ENCODE measurements at places on chromosomes 7 and 10.

DNA sequence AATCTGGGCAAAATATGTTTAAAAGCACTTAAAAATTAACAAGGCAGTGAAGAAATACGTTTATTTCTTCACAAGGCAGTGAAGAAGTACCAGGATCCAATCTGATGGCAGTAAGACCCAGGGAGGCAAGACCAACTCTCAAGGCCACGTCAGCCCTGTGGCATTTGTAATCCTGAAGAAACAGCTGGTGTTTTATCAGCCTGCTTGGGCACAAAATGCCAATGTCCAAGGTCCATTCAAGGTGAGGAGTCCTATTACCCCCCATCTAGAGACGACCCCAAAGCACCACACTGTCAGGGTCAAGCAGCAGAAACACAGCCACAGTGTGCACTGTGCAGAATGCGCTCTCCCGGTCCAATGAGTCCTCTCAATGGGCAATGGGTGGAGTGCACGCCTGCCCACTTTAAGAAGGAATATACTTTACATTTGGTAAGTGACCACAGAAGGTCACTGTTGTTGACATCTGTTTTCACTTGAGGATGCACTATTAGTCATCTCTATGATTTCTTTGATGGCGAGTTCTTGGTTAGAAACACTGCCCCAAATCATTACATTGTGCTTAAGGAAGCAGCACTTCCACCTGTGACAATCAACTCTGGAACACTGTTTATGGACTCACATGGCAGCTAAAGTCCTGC is 12.8 kb downstream of the CPXM2 start:
- DNase-seq, result peak; percentile 56

GRCh38 chr7:23431702-23432199 is 38.5 kb downstream of the IGF2BP3 start:
- no peak for DNase-seq

GRCh38 chr7:8094164-8095140 is 125.9 kb downstream of the GLCCI1 start:
- DNase-seq, result no peak

- no peak for DNase-seq
Observed at GRCh38 chr10:100359030-100359432, 12.0 kb downstream of the SCD start.

- DNase-seq, result no peak
Observed at GRCh38 chr7:46539892-46540483, 618.9 kb upstream of the IGFBP3 start.

- no peak for DNase-seq
Observed at GRCh38 chr10:60281331-60281730, 108.3 kb downstream of the ANK3 start.

GRCh38 chr10:96661632-96662031 is 58.7 kb downstream of the PIK3AP1 start:
- DNase-seq, result no peak

- no peak for DNase-seq
Observed at GRCh38 chr7:132451161-132451560, 125.1 kb downstream of the PLXNA4 start.

- DNase-seq, result peak; percentile 52
Observed at GRCh38 chr7:151796091-151796870, 80.6 kb downstream of the PRKAG2 start.

- DNase-seq, result no peak
Observed at GRCh38 chr10:70508912-70509756, 30.6 kb downstream of the PALD1 start.

DNA sequence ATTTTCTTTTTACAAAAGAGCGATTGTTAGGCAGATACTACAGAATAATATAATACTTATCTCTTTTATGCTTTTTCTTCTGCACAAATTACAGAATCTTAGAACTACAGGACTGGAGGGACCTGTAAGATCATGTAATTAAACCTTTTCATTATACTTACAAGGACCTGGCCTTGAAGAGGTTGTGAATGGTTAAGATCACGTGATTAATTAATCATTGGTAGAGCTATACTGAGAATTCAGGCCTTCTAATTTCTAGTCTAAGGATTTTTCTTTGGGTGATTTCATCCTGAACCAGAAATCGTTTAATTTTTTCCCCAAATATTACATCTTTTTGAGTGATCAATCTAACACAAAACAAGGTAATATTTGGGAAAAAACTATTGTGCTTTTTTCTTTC is 163.8 kb upstream of the SLC26A5 start:
- no peak for DNase-seq

GRCh38 chr10:11663763-11664555 is 52.5 kb upstream of the USP6NL start:
- no peak for DNase-seq

DNA sequence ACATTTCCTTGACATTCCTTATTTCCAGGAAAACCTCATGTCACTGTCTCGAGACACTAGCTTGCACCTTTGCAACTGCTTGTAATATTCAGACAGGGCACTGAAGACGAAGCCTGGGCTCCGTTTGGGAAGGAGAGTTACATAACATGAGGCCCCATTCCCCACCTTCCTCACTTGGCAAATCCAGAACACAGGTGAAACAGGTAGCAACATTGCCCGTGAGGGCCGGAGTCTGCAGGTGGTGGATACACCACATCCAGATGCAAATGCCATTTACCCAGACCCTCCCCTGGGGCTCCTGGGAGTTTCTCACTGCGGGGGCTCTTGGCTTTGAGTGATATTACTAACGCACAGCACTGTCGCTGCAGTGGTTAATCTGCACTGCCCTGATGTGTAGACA is 491.0 kb downstream of the PTPRN2 start:
- no peak for DNase-seq

DNA sequence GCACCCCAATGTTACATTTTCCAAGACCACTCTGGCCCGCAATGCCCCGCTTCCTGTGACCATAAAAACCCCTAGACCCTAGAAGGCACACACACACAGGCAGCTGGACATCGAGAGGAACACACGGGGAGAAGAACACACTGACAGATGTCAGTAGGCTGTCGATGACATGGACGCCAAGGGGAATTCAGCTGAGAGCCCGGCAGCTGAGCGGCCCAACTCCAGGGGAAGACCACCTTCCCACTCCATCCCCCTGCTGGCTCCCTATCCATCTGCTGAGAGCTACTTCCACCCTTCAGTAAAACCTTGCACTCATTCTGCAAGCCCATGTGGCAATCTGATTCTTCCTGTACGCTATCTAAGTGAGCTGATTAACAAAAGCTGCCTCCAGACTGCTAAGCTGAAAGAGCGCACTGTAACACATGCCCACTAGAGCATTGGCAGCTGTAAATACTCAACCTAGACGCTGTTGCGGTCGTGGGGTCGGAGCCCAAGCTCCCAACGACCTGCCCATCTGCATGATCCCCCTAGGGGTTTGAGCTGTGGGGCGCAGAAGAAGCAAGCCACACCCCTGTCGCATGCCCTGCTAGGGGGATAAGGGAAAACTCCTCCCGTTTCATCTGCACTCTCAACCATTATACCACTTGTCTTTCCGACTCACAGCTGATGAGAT is 843.6 kb upstream of the POT1 start:
- DNase-seq, result no peak

DNA sequence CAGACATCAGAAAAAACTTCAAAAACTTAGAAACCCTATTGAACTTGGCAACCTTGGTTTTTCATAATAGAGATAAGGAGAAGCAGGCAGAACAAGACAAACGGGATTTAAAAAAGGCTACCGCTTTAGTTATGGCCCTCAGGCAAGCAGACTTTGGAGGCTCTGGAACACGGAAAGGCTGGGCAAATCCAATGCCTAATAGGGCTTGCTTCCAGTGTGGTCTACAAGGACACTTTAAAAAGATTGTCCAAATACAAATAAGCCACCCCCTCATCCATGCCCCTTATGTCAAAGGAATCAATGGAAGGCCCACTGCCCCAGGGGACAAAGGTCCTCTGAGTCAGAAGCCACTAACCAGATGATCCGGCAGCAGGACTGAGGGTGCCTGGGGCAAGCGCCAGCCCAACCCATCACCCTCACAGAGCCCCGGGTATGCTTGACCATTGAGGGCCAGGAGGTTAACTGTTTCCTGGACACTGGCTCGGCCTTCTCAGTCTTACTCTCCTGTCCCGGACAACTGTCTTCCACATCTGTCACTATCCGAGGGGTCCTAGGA is 115.3 kb downstream of the NRCAM start:
- no peak for DNase-seq

GRCh38 chr10:6583447-6583846 is 3.4 kb upstream of the PRKCQ start:
- DNase-seq, result no peak

- peak; percentile 83 for DNase-seq
Observed at GRCh38 chr10:58951746-58952145, 224.7 kb upstream of the PHYHIPL start.

DNA sequence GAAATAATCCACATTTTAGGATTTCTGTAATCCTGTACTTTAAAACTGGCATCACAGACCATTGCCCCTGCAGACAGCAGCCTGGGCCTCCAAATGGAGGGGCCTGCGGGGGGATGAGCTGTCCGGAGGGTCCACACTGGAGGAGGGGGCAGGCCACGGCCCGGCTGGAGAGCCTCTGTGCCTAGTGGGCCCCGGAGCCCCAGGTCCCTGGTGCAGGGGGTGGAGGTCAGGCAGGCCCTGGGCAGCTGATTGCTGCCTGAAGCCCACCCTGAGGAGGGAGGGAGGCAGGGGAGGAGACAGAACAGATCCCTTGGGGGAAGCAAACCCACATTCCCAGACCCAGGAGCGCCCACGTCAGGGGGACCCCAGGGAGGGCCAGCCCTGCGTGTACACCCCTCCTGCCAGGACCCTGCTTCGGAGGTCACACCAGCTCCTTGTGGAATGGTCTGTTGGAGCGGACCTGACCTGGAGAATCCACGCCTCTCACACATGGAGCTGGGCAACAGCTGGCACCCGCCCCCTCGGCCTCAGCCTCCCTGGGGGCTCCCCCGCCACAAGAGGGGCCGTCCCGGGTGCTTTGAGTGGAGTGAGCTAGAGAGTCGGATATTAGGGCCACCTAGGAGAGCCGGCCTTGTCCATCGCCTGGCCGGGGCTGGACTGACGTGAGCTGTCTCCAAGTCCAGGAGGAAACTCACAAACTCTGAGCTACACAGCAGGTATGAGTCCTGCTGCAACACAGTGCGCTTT is 12.2 kb upstream of the FAM20C start:
- no peak for DNase-seq

- DNase-seq, result peak; percentile 14
Observed at GRCh38 chr7:124155432-124156022, 122.7 kb upstream of the TMEM229A start.

GRCh38 chr10:132577350-132578003 is 39.9 kb downstream of the INPP5A start:
- DNase-seq, result no peak

GRCh38 chr7:77649716-77650349 is 46.4 kb upstream of the RSBN1L start:
- no peak for DNase-seq

- no peak for DNase-seq
Observed at GRCh38 chr7:16883918-16884317, 2.1 kb upstream of the AGR3 start.

- DNase-seq, result no peak
Observed at GRCh38 chr10:121787169-121787568, 140.7 kb downstream of the ATE1 start.

GRCh38 chr7:132430861-132431822 is 145.1 kb downstream of the PLXNA4 start:
- peak; percentile 67 for DNase-seq

DNA sequence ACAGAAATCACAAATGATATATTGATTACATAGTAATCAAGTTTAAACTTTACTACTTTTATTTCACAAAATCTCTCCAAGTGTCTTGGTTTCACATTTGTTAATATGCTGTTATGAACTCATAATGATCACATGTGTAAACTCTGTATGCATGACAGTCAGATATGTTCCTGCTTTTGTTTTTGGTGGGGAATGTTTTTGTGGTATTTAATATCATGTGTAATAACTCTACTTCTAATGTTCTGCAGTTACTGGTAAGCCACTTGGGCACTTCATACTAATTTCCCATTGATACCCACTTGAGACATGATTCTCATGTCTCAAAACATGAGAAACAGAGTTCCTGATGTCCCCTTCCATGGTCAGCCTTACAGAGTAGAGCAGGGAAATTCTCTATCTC is 109.1 kb upstream of the INHBA start:
- DNase-seq, result no peak

DNA sequence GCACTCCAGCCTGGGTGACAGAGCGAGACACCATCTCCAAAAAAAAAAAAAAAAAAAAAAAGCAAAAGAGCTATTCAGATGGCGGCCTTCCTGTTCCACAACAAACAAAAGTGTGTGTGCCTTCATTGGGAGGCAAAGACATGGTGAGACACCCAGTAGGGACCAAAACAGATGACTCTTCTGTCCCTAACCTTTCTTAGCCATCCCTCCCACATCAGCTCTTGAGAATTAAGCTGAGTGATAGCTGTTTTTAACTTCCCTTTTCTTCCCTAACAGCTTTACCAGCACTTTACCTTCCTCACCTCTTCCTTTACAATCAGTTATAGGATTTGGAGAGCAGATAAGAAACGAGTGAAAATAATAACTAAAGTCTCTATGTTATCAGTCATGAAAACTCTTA is 48.2 kb downstream of the ARMH3 start:
- DNase-seq, result no peak

- no peak for DNase-seq
Observed at GRCh38 chr7:48876087-48876486, 48.3 kb upstream of the CDC14C start.

GRCh38 chr10:3755440-3756359 is 29.3 kb downstream of the KLF6 start:
- DNase-seq, result no peak

- DNase-seq, result no peak
Observed at GRCh38 chr7:122438492-122438891, 133.9 kb upstream of the FEZF1 start.

DNA sequence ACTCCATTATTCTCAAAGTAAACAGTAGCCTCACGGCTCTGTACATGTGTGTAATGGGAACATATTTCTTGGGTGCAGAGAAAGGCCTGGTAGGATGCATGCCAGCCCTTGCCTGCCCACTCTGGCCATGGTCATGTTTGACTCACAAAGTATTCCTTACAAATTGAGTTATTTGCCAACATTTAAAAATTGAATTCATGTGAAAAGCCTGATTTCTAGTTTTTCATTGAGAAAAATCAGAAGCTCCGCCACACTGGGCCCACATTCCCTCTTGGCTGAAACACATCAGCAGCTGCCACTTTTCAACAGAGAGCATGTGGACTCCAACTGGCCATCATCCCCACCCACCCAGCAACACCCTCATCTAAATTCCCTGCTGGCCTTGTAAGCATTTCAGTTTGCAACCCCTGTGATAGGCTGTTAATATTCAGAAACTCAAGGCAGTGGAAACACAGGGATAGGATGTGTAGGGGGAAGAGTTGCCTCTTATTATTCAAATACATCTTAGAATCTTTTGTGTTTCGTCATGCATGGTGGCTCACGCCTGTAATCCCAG is 40.9 kb downstream of the CDH23 start:
- no peak for DNase-seq

All from GM04504 (cell line).